ENCODE measurements at places on chromosomes 11 and 22. TPM values are rescaled to one million over a fixed set of nuclear protein-coding genes. Genes with fewer than 3 reads are reported as not detected.

The CARD10 gene
- 20.7 TPM for total RNA-seq

The C11orf42 gene
- not detected for total RNA-seq

The CENPM gene
- total RNA-seq, result 75.9 TPM

The USP2 gene
- total RNA-seq, result 1.8 TPM

The TMPRSS4 gene
- 1.7 TPM for total RNA-seq

The CCDC87 gene
- not detected for total RNA-seq

The TEX12 gene
- total RNA-seq, result 0.69 TPM

The PATE2 gene
- total RNA-seq, result not detected

The LINC01488 gene
- total RNA-seq, result not detected

The RHOD gene
- total RNA-seq, result 99.9 TPM

The RCE1 gene
- 63.9 TPM for total RNA-seq

The PLAAT2 gene
- 3.0 TPM for total RNA-seq

The ACTN3 gene
- not detected for total RNA-seq

The ZMAT5 gene
- total RNA-seq, result 24.2 TPM

The GPHA2 gene
- total RNA-seq, result not detected

The OR56A1 gene
- total RNA-seq, result not detected

The RIC8A gene
- total RNA-seq, result 155 TPM

The MRGPRX1 gene
- not detected for total RNA-seq
